ENCODE measurements at places on chromosomes 3 and 15.

DNA sequence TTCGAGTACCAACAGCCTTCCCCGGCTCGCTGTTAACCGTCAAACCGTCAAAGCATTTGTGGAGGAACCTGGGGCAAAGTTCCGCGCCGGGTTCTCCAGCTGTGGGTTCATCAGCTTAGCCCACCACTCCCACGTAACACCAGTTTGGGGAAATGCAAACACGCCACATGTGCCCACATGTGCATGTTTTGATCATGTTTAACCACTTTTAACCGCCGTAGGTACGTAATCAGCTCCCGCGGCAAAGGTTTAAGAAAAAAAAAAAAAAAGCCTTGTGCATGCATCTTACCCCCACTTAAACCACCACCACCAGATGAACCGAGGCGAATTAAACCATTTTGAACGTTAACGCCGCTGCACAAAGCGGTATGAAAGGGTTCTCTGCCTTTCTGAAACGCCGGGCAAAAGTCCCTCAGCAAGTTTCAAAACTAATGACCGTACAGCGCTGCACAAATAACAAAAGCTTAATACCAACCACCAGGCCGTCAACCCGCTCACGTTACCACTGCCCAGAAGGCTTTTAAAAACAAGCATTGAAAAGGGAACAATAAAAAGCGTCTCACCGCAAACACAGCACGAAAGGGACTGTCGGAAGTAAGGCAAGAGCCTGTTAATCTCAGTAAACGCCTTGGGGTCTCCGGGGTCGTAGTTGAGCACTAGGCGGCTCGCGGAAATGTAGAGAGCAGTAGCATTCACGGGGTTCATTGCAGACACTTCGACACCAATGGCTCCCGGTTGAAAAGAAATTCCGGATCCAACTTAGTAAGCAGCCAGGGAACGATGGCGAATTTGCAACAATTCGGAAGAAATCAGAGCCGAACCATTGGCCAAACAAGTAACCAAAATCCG, 1.5 kb downstream of the MSL2 start:
- peak; percentile 19 for DNase-seq

DNA sequence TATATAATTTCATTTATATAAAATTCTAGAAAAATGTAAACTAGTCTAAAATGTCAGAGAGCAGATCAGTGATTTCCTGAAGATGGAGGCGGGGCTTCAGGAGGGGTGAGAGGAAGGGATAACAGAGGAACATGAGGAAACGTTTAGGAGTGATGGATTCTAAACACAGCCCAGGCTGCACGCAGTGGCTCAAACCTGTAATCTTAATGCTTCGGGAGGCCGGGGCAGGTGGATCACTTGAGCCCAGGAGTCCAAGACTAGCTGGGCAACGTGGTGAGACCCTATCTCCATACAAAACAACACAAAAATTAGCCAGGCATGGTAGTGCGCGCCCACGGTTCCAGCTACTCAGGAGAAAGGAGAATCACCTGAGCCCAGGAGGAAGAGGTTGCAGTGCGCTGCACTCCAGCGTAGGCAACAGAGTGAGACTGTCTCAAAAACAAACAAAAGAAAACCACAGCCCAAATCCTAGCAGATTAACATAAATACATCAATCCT, 18.0 kb upstream of the IQCF1 start:
- DNase-seq: no peak

DNA sequence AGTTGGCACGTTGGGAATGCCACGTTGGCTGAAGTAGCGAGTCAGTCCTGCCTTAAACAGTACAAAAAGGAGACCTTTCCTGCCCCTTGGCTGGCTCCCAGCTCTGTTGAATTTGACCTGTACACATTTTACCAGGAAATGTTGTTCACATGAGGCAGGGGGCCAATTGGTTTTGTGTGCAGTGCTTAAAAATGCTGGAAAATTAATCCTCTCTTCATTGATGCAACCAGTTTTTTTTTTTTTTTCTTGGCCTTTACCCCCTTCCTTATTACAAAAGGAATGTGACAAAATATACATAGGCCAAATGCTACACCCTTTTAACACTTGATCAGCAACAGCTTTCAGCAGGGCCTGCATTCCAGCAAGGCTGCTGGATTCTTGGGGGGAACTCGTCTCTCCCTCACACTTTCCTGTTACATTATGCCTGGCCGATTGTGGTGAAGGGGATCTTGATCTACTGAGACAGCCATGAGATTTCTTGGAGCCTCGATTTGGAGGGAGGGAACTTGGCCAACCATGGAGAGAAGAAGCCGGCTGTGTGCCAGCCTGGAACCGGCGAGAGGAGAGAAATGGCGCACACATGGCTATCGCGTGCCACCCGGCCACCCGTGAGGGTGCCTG, 93.1 kb downstream of the DNASE1L3 start:
- no peak for DNase-seq

GRCh38 chr15:57751177-57751800, 44.8 kb downstream of the POLR2M start:
- DNase-seq: no peak

GRCh38 chr3:47432673-47433072, 43.1 kb downstream of the SCAP start:
- DNase-seq: no peak

GRCh38 chr15:51332206-51333147, 5.9 kb downstream of the CYP19A1 start:
- DNase-seq: no peak

DNA sequence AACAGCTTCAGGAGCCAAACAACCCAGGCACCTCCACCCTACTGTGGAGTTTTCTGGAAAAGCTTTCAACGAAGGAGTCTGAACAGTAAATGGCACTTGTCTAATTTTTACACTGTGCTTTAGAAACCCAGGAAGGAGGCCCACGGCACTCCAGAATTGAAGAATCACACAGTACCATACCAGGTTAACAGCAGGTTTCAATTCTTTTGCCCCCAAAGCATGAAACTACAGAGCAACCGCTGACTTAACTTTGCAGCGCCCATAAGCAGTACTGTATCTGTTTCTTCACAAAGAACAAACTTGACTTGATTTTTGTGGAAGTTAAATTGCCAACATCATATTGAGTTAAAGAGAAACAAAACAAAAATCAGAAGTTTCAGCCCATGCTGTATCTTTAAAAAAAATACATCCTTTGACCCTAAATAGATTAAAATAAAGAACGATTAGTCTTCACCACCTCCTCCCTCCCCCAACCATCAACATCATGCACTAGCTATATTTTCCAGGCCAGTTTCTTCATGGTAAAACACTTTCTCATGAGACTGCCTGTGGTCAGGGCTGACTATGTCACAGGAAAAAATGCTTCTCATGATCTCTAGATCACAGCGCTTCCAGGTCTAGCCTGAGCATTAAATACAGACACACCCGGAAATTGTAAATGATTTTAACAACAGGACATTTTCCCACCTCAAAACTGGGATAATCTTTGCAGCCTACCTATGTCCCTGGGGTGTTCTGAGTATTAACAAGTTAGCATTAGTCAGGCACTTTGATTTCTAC, 456.3 kb downstream of the FOXP1 start:
- no peak for DNase-seq

DNA sequence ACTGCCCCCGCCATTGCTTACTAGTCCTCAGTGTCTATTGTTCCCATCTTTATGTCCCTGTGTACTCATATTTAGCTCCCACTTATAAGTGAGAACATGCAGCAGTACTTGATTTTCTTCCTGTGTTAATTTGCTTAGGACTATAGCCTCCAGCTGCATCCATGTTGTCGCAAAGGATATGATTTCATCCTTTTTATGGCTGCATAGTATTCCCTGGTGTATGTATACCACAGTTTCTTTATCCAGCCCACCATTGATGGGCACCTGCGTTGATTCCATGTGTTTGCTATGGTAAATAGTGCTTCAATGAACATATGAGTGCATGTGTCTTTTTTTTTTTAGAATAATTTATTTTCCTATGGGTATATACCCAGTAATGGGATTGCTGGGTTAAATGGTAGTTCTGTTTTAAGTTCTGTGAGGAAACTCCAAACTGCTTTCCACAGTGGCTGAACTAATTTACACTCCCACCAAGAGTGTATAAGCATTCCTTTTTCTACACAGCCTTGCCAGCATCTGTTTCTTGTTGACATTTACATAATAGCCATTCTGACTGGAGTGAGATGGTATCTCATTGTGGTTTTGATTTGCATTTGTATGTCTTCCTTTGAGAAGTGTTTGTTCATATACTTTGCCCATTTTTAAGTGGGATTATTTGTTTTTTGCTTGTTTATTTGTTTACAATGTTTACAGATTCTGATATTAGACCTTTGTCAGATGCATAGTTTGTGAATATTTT, 53.7 kb downstream of the GALK2 start:
- no peak for DNase-seq

DNA sequence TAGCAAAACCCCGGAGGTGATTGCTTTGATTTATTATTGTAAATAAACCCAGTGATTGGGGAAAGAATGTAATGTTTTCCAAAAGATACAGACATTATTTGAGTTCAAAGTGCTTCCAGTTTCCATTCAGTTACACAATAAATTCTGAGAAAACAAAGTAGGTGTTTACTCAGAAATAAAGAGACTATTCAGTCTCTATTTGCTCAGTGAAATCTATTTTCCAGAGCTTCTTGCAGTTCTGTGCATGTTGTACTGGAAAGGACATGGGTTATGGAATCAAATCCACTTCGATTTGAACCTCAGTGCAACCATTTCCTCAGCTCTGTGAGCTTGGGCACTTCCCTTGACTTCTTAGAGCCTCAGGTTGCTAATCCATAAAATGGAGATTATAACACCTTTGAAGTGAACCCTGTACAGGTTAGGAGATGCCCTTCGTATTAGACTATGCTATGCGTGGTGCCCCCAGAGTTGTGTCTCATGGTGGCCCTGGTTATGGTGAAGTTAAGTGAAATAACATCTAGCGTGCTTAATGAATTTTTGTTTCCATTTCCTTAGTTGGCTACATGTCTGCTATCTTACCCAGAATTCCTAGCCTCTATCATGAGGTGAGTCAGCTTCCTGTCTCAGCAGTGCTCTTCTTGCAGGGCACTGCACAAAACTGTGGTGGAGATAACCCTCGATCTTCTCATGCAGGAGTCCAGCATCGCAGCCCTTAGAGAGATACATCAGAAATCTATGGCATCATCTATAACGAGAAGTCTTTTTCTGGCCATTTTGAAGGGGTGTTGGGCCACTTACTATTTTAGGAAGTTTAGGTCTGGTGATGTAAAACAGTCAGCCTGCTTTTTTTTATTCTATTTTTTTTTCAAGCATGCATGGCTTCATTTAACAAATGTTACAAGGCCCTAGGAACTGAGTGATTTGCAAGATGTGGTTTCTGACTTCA, 97.7 kb downstream of the RPL39L start:
- DNase-seq: no peak

GRCh38 chr15:88974392-88974791, 61.2 kb upstream of the MFGE8 start:
- no peak for DNase-seq

- no peak for DNase-seq
Observed at GRCh38 chr3:51422211-51422610, 31.1 kb downstream of the RBM15B start.

DNA sequence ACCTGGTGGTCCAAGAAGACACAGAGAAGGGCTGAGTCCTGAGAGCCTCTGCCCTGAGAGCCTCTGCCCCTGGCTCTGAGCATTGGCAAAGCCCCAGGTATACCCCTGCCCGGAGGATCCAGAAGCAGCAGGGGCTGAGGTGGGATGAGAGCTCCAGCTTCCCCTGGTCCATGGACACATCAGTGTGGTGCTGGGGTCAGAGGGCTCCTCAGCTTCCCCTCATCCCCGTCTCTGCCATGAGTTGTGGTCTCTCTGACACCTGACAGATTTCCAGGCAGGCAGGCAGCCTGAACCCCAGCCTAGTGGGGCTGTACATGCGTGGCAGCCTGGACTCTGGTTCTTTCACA, 3.5 kb upstream of the KLF15 start:
- no peak for DNase-seq

Data from stimulated activated CD4-positive, alpha-beta T cell treated with anti-CD3 and anti-CD28 coated beads, Interleukin-1b, Interleukin-23, amount 100 ng/mL, for 1 hour (primary cell).